Left kidney (tissue), 8 donors: ENCODE measurements at places on chromosomes 6 and 20. TPM values are rescaled to one million over a fixed set of nuclear protein-coding genes. Genes with fewer than 3 reads are reported as not detected.

Gene ALDH8A1
- 30.9 TPM for polyA plus RNA-seq

Gene PRPF6
- 81.6 TPM for polyA plus RNA-seq

Gene ECT2L
- 0.55 TPM for polyA plus RNA-seq

Gene CDC25B
- polyA plus RNA-seq = 41.7 TPM

Gene ADRM1
- 37.6 TPM for polyA plus RNA-seq

Gene GPX5
- polyA plus RNA-seq = not detected

Gene PDYN
- polyA plus RNA-seq = 0.52 TPM

Gene PXDC1
- polyA plus RNA-seq = 18.5 TPM

Gene BHLHE23
- polyA plus RNA-seq = not detected

- no peak for DNase-seq
Observed at GRCh38 chr20:47926731-47927130, 141.4 kb upstream of the SULF2 start.

DNA sequence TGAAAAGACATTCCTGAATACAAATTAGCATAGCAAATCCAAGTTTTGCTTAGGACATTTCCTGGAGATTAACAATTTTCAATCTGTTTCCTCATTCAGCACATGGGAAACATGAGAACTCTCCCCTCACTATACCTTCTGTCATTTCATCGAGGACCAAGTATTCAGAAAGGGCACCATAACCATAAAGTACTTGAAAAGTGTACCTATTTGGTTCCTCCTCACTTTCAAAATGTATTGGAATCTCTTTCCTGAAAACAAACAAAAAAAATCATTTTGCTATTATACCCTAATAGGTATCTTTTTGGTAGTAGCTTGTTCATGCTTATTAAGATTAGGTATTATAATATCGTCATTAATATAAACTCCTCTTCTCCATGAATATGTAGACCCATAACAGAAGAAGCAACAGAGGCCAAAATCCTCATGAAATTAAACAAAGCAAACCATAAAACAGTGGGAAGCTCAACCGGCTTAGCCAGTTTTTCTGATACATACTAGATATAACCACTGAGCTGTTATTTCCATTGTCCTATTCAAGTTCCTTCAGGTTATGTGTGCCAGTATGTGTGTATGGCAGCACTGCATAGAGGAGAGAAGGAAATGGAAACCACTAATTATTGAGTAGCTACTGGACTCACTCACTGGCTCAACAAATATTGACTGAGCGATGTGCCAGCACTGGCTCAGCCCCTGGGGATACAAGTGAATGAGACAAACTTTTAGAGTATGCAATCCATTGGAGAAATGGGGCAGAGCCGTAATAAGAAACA, 274.0 kb downstream of the MAFB start:
- DNase-seq = no peak

- DNase-seq = no peak
Observed at GRCh38 chr6:50722829-50723554, 9.7 kb downstream of the TFAP2D start.

DNA sequence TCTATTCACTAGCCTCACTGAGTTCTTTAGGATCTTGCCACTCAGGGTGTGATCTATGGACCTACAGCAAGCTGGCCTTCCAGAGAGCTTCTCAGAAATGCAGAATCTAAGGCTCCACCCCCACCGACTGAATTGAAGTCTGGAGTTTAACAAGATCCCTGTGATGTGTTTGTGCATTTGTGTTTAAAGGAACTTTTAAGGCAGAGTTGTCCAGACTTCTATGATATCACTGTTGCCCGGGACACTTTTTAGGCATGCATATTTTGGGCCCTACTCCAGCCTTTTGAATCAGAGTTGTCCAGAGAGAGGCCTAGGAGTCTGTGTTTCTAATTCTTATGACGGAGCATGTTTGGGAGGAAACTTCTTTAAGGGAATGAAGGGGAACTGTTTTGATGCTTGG, 232.3 kb downstream of the QKI start:
- DNase-seq = no peak

- no peak for DNase-seq
Observed at GRCh38 chr6:161838306-161839035, 564.6 kb upstream of the AGPAT4 start.

DNA sequence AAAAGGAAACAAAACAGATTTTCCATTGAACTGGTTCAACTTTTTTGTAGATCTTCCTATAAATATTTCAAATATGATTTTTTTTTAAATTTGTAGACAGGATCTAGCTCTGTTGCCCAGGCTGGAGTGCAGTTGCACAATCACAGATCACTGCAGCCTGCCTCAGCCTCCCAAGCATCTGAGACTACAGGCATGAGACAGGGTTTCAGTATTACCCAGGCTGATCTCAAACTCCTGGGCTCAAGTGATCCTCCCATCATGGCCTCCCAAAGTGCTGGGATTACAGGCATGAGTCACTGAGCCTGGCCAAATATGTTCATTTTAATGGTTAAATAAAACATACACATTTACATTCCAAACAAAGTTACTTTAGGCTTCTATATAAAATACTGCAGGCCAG, 33.6 kb downstream of the SAMHD1 start:
- no peak for DNase-seq

DNA sequence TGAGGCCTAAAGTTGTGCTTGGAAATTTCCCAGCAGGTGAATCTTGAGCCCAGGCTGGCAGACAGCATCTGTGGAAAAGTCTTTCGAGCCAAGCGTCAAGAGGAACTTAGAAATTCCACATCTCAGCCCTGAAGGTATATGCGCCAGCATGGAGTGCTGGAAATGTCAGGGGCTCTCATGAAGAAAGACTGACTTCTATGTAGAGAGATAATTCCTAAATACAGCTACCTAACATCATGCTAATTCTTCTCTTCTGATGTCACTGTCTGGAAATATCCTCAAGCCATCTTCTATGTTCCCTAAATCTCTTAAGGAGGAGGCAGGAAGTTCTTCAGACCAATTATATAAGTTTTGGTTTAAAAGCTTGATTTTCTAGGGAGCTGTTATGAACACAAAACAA, 492.4 kb upstream of the MARCKS start:
- DNase-seq = no peak

DNA sequence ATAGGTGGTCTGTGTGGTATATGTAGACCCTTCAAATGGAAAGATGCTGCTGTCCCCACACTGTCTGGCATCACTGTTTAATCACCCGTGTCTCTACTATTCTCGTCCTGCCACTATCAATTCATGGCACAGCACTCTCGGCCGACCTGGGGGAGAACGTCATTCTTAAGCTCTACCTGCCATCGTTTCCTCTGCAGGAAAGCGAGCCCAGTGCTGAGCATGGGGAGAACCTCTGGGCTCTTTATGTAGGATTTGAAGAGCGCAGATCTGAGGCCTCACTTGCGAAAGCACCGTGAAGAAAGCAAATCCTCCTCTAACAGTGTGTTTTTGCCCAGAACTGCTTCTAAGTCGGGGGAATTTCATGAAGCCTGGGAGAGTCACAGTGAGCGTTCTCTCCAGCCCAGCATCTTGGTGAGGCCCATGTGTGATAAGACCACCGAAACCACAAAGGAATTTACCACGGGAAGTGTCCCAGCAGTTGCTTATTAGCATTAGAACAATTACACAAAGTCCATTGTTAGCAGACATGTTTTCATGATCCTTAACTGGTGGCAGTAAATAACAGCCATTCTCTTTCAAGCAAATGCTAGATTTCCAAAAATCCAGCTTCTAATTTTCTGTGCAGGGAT, 124.3 kb downstream of the SCML4 start:
- no peak for DNase-seq

GRCh38 chr6:3962291-3963280, 113.4 kb downstream of the FAM50B start:
- no peak for DNase-seq

DNA sequence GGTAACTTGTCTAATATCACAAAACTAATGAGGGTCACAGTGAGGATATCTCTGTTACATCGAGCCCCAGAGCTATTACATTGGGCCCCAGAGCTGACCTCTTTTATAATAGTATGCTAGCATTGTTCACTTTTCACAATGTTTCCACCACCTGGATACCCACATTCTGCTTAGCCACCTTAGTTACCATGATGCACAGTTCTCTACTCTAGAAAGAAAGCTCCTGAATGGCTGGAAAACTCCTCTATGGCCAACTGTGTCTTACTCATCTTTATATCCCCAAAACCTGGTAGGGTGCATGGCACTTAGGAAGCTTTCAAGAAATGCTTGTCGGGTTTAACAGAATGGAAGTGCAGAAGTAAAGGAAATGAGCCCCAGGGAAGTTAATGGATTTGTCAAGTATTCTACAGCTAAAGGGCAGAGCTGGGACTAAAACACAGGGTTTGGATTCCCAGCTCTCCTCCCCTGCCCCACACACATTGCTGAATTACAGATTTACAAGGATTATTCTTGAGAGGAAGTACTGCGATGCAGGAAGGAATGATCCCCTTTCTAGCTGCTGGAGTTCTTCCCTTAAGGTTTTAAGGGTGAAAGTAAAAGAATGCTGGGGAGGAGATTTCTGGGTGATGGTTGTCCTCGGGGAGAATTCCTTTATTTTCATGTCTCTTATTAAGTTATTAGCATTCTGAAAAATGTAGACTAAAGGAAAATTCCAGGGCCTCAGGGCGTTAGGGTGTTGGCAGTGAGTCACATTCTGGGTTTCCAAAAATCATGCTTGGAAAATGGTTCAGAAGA, 16.1 kb upstream of the HINT3 start:
- DNase-seq = no peak

- DNase-seq = no peak
Observed at GRCh38 chr20:58017231-58017969, 211.1 kb downstream of the ANKRD60 start.

DNA sequence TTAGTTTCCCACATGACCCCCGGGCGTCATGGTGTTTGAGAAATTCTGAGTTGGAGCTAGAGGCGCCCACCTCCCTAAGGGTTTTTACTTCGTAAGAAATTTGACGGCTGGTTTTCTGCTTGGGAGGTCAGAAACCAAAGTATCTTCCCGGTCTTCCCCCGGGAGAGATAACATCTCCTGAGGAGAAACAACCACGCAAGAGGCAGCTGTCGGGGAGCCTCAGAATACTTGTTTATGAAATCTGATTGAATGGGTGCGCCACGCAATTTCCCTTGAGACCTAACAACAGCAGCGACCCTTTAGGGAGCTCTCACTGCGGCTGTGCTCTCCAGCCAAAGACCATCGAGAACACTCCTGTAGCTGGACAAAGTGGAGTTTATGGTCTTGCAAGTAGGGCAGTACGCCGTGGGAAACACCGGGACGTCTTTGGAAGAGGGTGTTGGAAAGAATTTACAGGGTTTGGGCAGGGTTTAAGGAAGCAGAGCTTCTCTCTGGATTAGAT, 608 bp upstream of the EIF2S2 start:
- peak; percentile 53 for DNase-seq

- no peak for DNase-seq
Observed at GRCh38 chr20:25389401-25389857, 1.2 kb downstream of the ABHD12 start.

DNA sequence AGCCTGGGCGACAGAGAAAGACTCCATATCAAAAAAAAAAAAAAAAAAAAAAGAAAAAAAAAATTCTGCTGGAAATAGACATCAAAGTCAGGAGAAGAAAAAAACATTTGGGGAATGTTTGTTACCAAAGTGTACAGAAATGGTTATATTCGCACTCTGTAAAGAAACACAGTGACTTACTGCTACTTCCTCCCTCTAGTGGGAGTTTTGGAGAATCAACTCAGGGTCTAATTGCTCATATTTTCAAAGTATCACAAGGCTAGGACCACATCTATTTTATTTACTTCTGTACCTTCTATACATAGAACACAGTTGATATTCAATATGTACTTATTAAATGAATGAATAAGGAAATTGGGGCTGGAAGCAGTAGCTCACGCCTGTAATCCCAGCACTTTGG, 24.4 kb downstream of the ARG1 start:
- no peak for DNase-seq
